Iris pigment epithelial cell (primary cell): ENCODE measurements at places on chromosomes 2 and 18.

- no peak for DNase-seq
Observed at GRCh38 chr2:165872101-165872791, 78.2 kb upstream of the GALNT3 start.

- no peak for DNase-seq
Observed at GRCh38 chr2:237564526-237565131, 1.7 kb upstream of the PRLH start.

DNA sequence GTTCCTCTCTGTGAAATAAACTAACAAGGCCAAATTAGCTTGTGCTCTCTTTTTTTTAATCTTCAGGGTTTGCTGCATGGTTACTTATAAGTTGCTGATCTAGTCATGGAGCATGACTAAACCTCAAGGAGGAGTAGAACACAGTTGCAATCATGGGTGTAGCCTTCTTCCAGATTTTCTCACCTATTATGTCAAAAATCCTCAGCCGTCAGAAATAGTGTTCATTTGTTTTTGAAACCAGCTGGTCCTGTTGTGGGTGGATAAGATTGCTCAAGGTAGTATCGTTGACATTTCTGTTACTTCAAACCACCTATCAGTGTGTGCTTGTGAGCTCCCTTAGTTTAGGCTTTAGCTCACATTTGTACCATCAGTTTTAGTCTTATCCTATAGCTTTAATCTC lies 11.2 kb downstream of the RELCH start:
- no peak for DNase-seq

DNA sequence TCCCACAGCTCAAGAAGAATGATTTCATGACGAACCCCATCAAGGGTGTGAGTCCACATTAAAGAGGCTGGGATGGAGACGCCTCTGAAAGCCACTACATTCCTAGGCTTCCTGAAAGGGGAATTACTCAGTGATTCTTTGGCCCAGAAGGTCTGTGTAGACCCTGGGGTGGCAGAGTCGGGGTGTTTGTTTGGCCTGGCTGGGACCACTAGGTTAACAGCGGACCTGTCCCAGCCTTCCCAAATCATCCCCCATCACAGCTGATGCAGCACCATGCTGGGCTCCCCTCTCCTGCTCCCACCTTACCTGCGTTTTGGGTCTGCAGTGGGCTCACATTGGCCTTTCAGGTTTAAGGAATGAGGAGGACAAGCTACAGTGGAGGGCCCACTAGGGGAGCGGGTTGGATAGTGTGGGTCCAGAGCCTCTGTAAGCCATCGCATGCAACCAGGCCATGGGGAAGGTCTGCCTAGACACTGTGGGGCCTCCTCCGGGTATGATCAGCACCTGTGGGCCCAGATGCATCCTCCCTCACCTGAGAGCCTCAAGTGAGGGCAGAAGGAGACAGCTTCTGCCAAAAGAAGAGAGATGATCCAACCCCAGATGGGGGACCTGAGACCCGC lies 16.2 kb downstream of the DIPK1C start:
- no peak for DNase-seq

DNA sequence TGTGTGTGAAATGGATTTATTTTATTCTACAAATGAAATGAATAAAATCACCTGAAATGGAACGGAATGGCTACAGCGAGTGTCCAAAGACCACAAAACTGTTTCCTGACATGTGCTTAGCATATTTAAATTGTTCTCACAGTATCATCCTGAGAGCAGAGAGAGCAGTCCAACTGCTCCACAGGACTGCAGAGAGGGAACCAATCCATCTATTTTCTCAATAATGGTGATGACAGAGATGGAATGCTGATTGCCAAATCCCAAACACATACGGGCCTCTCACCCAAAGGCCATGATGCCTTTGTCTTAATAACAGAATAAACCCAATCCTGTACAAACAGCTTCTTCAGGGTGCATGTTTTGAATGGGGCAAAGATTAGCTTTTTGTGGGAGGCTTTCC lies 41.1 kb downstream of the STAT1 start:
- DNase-seq: peak; percentile 41

DNA sequence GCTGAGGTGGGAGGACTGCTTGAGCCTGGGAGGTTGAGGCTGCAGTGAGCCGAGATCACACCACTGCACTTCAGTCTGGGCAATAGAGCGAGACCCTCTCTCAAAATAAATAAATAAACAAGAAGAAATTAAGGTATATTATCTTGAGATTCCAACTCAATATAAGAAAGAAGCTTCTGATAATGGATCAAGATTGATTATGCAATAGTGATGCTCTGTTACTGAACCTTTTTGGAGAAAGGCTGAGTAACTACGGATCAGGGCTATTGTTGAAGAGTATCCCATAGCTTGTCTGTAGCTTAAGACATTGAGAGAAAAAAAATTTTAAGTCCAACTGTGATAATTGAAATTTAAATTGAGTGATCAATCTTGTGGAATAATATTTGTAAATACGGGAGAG lies 17.7 kb downstream of the GULP1 start:
- DNase-seq: no peak

DNA sequence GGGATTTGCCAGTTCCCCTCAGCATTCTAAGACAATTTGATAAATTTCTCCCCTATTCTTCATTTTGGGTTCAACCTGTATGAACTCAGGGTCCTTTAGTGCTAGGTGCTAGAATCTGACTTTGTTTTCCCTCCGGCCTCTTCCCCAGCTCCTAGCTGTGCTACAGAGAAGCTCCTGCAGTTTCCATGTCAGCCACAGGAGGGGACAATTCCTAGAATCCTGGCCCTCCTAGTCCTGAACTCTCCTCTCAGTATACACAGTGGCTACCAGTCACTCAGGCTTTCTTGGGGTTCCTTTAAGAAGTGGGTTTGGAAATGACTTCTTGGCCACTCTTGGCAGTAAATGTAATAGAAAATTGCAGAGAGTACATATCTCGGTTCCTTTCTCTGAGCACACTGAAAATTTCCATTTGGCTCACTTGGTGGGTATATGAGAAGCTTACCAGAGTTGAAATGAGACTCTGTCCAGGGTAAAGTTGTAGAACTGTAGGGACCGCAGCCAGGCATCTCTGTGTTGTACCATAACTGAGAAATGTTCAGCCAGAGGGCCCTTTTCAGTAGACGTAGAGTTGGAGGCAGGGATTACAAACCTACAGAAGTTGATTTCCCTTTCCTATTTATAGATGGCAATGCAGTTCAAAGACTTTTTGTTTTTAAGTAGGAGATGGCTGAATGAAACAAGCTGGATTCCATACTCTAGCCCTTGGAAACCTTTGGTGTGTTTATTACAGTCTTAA lies 5.0 kb upstream of the CHST10 start:
- DNase-seq: peak; percentile 58

DNA sequence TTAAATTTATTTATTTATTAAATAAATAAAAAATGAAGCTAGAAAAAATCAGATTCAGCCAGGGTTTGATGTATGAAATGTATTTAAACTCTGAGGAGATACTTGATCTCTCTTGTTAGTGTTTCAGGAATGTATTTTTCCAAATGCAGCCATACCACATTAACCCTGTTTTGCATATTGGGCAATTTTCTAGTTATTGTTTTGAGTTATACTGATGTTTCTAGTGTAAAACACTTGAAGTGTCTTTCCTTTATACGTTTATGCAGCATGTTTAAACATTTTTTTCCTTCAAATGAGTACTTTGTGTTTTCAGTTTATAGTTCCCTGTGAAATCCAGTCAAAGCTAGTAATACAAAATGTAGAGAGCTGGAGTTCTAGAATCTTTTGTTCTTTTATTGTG lies 69.9 kb downstream of the WDR7 start:
- peak; percentile 23 for DNase-seq

GRCh38 chr2:26068602-26069298 lies 34.9 kb downstream of the RAB10 start:
- DNase-seq: peak; percentile 92

- no peak for DNase-seq
Observed at GRCh38 chr18:5771343-5771742, 124.0 kb downstream of the TMEM200C start.

GRCh38 chr18:8264861-8265411 lies 344.3 kb upstream of the RAB12 start:
- DNase-seq: peak; percentile 17

GRCh38 chr2:26074676-26075075 lies 40.8 kb downstream of the RAB10 start:
- no peak for DNase-seq

DNA sequence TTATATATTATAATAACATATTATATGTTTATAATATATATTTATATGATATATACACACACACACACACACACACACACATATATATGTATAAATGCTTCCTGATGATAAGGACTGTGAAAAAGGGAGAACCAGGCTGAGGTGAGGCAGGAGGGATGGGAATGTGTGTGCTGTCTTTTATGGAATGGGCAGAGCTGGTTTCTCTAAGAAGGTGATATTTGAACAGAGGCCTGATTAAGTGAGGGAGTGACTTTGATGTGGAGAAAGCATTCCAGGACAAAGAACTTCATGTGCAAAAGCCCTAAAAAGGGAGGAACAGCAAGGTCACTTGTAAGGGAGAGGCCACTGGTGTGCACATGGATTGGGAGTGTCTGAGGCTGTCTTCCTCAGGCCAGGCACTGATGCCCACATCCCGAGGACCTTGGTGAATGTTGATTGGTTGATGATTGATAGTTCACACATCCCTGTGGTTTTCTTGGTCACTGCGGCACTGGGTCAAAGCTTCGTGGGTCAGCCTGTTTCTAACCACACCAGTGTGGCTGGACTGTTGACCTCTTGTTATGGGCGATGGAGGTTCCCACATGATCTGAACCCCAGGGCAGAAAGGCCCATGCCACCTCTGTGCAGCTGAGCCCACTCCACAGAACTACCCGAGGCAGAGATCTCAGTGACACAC lies 196.9 kb downstream of the MYCN start:
- no peak for DNase-seq

DNA sequence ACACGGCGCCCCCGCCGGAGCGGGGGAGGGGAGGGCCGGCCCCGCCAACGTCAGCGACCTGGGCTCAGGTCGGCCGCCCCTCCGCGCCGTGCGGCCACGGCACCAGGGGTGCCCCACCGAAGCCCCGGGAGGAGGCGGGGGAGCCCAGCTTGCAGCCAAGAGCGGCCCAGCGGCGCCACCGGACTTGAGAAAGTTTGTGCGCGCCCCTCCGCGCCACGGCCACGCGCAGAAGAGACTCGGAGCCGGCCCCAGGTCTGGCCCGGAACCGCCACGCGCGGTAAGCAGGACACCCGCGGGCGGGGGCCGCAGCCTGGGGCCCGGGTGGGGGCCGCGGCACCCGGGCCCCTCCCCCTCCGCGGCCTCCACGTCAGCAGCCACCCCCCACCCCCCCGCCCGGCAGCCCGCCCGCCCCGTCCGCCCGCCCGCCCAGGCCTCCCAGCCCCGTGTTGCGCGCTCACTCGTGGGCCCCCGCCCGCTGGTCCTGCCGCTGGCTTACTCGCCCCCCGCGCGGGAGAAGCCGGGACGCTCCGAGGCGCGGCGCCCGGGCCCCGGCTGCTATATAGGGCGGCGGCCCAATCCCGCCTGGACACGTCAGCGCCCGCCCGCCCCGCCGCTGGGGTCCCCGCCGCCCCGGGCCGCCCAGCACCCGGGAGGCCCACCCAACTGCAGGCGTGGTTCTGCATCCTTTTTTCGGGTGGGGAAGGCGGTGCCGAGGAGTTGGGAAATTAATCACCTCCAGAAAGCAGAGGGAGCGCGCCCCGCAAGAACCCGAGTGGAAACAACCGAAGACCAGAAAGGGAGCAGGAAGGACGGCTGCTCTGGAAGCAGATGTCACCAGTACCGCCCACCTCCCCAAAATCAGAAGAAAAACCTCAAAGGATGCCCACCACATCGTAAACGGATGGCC lies 42.9 kb downstream of the HDLBP start:
- DNase-seq: peak; percentile 62

GRCh38 chr2:103959174-103960128 lies 894.5 kb upstream of the POU3F3 start:
- DNase-seq: peak; percentile 21

- DNase-seq: no peak
Observed at GRCh38 chr18:69531973-69532372, 131.3 kb downstream of the DOK6 start.

GRCh38 chr2:39069136-39069515 lies 51.7 kb downstream of the SOS1 start:
- DNase-seq: peak; percentile 17

DNA sequence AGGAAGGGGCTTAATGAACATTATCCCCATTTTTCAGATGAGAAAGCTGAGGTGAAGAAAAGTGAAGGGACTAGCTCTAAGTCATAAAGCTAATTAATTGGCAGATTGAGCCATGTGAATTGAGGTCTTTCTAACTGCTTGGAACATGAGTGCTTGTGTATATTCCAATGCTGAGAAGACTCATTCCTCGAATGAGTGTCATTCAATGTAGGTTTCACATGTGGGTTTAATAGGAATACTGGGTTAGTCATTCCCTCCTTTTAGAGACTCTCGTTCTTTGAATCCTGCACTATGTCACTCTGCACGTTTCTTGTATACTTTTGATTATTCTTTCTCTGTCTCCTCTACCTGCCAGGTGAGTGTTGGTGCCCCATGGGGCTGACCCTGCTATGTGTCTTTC lies 218.2 kb downstream of the HRH4 start:
- DNase-seq: no peak

DNA sequence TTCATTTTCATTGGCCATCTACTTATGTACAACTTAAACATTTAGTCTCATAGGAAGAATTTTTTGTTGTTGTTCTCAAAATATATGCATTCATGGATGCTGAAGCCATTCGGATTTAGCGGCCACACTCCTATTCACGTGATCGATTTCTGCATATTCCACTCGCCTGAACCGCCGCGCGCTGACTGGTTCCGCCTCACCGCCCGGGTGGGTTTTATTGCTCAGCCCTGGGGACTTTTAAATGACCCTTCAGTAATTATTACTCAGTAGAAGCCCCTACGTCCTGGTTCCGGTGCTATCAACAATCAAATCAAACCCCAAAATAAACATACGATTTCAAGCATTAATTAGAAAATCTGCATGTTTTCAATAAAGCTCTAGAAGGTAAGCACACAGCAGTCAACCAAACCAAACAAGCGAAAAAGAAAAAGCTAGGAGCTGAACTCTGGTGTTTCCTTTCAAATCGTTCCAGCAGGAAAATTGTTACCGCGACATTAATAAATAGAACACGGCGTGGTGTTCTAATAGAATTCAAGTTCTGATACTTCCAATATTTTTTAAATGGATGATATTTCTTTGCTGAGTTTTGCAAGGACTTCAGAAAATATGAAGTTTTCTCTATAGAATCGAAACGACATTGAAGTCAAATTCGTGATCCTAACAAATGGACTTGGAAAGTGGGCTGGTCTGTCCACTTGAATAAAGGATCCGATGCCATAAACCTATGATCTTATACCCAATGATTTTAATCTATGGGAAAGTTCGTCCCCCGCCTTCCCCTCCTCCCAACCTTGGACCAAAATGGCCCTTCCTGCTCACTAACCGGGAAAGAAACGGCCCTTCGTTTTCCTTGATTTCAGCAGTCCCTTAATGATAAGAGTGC lies 9.3 kb downstream of the PAX3 start:
- DNase-seq: no peak

DNA sequence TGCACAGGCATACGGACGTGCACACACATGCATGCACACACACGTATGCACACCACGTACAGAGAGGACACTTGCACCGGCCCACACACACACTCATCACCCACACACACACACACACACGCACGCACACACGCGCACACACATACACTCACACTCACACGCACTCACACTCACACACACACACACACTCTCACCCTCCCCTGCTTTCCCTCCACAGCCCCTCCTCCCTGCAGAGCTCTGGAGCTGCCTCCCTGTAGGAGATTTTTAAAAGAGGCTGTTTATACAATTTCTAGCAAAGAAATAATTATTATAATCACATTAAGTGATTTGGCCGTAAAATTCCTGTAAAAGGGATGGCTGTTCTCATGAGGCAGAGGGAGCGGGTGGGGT lies 36.5 kb upstream of the SNED1 start:
- DNase-seq: no peak
